ENCODE measurements at places on chromosomes 7 and 10.

DNA sequence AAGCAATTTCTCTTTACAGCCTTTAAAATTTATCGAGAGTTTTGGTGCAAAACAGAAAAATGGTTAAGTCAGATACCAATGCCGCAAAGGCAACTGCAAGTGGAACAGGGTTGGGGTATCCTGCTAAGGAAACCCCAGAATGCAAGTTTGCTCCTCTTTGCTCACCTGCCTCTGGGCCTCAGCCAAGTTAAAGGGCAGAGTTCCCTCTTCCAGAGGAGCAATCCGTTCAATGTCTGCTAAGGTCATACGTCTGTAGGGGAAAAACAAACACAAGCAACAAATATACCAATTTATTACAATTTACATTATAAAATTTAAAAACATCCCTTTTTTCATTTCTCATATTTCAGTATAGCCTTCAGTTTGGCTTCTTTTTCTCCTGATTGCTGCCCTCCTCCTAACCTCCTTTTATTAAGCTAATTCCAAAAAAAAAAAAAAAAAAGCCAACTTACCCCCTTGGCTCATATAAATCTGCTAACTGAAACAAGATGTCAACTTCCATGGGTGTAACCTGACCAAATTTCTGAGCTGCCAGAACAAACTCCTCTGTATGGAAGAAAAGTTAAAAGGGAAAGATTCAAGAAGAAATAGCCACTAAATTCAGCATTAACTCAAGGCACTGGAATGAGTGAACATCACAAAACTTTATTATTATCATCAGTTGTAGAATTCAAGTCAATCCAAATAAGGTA lies 132.6 kb downstream of the SLC25A13 start:
- no peak for DNase-seq

DNA sequence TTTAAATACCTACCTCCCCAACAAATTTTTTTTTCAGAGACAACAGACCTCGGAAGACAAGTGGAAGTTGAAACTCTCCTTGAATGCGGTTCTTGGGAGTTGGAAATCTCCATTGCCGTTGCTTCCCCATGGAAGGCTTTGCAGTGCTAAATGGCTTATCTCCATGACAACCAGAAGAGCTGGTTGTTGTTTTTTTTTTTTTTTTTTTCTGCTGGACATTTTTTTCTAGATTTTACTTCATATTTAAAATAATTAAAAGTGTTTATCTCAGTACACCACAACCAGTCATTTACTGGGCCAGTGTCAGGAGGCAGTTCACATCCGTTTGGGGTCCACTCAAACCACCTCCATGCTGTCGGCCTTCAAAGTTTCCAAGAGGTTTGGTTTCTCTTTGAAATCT lies 348.5 kb upstream of the PRKCQ start:
- peak; percentile 37 for DNase-seq

DNA sequence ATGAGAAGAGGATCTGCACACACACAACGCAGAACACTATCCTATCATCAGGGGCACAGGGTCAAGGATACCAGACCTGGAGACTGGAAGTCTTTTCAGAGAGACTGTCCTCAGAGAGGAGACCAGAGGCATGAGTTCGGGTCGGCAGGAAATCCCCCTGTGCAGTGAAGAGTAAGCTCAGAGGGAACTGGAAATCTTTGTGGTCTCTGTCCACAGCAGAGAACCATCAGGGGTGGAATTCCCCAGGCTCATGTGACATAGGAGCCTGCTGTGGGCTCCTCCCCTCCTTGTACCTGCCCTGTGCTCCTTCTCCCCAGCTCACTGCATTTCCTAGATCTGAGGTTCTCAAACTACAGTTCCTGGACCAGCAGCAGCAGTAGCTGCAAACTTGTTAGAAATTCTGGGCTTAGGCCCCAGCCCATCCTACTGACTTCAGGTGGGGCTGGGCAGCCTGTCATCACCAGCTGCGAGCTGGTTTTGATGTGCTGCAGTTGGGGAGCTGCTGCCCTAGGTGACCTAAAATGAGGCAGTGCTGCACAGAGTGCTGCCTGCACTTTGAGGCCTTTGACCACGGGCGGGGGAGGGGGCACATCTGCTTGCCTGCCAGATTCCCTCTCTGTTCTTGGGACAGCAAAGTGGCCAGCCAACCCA lies 2.4 kb downstream of the ZMIZ2 start:
- no peak for DNase-seq

DNA sequence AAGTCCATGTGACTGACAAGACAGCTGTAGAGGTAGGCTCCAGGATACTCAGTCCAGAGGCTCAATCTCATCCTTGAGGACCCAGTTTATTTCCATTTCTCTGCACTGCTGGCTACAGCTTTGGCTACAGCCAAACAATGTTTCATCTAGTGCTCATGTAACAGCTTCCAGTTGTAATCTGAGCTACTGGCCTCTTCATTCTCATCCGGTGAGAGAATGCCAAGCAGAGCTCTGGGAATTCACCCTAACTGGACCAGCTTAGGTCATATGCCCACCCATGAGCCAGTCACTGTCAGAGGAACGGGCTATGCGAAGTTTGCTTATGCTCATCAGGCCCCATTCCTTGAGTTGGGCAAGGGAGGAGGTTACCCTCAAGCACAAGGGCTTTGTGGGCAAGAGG lies 192.9 kb downstream of the EVX1 start:
- DNase-seq = no peak

- no peak for DNase-seq
These were observed 144.3 kb upstream of the KAT6B start for GRCh38 chr10:74681917-74682627.

- DNase-seq = no peak
These were observed 58.9 kb downstream of the KCNMA1 start for GRCh38 chr10:77578583-77579227.

- DNase-seq = no peak
These were observed 116.5 kb downstream of the SVOPL start for GRCh38 chr7:138584696-138585095.

DNA sequence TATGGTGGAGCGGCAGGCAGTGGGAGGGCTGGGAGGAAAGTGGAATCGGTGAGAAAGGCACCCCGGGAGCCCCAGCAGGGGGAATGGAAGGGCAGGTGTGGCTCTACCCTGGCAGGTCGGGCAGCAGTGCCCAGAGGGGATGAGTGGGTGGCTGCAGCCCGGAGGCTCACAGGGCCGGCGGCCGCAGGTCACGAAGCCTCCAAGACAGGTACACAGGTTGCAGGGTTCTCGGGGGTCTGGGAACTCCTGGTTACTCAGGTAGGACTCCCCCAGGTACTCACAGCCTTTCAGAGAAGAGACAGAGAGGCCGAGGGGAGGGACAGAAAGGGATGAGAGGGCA lies 21.8 kb downstream of the KCP start:
- DNase-seq = no peak

Measured in G401 (cell line).